ENCODE measurements at places on chromosomes 7 and 10.
A peak's percentile ranks its signal among the peaks of the same experiment; 100 is the strongest.

- DNase-seq, result no peak
These were observed 130.0 kb downstream of the PDE1C start for GRCh38 chr7:31940167-31940566.

DNA sequence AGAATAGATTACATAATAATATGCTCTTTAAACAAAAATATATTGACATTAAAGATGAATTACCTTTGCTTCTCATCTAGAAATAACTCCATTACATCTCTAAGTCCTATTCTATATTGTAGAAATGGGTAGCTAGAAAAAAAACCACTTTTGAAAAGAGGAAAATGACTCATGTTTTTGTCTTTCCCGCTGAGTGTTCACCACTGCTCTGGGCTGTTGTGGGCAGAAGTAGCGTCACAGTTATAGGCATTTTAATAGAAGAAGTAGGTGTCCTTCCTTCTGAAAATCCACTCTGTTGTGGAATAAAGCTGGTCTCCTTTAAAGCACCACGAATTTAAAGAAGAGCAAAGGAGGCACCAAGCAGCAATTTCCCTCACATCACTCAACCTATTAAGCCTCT is 117.6 kb upstream of the NFE2L3 start:
- no peak for DNase-seq

DNA sequence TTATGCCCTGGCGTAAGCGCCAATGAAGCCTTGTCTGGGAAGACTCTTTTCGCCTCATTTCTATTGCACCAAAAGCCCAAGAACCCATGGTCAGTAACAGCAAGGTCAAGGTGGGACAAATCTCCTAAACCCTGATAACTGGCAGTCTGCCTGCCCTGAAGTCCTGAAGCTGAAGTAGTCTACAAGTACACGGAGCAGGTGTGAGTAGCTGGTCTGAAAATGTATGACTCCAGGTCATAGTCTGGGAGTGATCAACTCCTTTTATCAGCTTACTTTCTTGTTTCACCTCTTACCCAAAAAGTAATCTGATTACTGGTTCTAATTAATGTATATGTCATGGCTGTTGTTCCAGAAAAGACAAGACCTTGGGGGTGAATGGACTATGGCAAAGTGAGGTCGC is 107.3 kb upstream of the EFCAB10 start:
- DNase-seq, result no peak

GRCh38 chr10:6141296-6142151 is 52.7 kb downstream of the RBM17 start:
- DNase-seq, result no peak

DNA sequence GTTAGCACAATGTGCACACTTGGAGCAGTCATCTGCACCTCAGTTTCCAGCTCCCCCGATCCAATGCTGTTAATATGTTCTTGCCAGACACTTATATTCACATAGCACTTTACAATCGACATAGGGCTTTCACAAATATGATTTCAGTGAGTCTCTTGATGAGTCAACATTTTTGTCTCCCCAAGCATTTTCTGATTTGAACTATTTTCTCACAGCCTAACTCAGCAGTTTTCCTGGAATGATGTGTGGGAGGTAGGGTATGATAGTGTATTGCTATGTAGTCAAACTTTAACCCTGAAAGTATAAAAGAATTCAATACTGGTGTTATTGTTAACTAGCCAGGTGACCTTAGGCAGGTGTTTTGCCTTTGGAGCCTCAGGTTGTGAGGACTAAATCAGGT is 82.5 kb upstream of the LRGUK start:
- no peak for DNase-seq

GRCh38 chr7:133412942-133413341 is 160.1 kb downstream of the EXOC4 start:
- no peak for DNase-seq

DNA sequence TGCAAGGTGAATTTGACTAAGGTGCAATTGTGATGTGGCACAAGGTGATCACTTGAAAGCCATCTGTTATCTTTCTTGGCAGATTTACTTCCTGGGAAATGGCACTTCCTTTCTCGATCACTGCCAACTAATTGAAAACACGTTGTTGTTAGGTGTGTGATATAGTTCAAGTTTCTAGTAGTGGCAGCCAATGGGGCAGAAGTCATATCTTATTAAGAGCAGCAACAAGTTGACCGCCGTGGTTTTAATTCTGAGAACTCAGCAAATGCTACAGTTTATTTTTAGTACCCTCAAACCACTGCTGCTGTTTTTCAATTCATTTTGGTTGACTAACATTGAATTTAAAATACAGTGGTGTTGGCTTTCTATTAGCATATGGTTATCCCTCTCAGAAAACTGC is 1.6 kb downstream of the CHN2 start:
- no peak for DNase-seq

DNA sequence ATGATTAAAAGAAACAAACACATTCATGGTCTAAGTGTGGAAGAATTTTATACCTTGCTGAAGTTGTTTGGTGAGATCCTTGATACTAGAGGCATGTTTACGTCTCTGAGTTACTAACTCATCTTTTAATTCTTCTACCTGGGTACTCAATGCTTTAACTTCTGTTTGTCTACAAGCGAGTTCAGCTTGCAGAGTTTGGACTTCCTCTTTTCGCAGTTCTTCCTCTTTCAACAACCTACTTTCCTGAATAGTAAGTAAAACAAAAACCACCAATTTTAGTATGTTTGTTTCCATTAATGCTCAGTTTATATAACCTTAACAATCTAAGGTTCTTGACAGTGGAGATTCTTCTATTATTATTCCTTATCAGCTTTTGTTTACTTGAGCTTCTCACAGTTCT is 42.9 kb downstream of the CCDC186 start:
- no peak for DNase-seq

GRCh38 chr10:89278034-89278535 is 23.8 kb upstream of the IFIT2 start:
- peak; percentile 94 for DNase-seq

DNA sequence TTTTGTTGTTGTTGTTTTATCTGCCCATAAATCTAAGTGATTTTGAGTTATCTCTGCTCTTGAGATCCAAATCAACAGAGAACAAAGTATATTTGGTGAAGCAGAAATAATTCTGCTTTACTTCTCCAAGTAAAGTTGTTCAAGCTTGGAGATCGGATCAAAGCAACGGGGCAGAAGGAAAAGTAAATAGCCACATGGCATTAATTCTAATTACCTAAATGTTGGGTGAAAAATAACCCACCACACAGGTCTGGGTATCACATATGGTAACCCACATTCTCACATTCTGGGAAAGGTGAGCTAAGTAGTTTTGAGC is 3.1 kb downstream of the NRP1 start:
- no peak for DNase-seq

GRCh38 chr10:11707624-11708350 is 34.4 kb upstream of the ECHDC3 start:
- no peak for DNase-seq

- DNase-seq, result no peak
These were observed 166.0 kb downstream of the RNF216 start for GRCh38 chr7:5615190-5616070.

DNA sequence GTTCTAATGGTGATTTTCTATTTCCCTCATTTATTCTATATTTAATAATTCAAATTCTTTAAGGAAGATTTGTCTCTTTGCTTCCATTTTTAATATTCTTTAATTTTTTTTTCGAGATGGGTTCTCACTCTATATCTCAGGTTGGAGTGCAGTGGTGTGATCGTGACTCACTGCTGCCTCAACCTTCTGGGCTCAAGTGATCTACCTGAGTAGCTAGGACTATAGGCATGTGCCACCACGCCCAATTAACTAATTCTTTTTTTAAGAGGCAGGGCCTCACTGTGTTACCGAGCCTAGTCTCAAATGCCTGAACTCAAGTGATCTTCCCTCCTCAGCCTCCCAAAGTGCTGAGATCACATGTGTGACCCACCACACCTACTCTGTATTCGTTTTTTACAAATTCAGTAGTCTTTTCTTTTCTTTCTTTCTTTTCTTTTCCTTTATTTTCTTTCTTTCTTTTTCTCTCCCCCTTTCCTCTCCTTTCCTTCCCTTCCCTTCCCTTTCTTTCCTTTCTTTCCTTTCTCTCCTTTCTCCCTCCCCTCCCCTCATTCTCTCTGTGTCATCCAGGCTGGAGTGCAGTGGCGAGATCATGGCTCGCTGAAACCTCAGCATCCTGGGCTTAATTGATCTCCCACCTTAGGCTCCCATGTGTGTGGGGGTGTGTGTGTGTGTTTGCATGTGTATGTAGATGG is 323.1 kb downstream of the ADK start:
- no peak for DNase-seq

- no peak for DNase-seq
These were observed 110.0 kb downstream of the LRMDA start for GRCh38 chr10:75541411-75541810.

GRCh38 chr10:66784770-66785169 is 141.1 kb upstream of the LRRTM3 start:
- DNase-seq, result no peak

DNA sequence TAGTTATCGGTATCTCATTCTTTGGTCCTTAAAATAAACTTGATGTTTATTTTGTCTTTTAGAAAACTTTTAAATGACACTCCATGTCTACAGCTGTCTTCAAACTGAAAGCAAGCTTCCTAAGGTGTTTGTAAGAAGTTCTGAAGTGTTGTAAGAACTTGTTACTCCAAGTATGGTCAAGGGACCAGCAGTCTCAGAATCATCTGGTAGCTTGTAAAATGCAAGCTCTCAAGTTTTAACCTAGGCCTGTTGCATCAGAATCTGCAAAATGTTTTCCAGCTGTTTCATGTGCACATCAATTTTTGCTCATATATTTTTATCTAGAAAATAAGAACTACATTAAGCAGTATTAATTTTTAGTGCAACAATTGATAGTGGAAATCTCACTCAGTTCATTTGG is 104.1 kb downstream of the THSD7A start:
- no peak for DNase-seq

- peak; percentile 36 for DNase-seq
These were observed 2.9 kb upstream of the RBM20 start for GRCh38 chr10:110641256-110641655.

- no peak for DNase-seq
These were observed 29.9 kb downstream of the DDIT4 start for GRCh38 chr10:72303424-72304128.

DNA sequence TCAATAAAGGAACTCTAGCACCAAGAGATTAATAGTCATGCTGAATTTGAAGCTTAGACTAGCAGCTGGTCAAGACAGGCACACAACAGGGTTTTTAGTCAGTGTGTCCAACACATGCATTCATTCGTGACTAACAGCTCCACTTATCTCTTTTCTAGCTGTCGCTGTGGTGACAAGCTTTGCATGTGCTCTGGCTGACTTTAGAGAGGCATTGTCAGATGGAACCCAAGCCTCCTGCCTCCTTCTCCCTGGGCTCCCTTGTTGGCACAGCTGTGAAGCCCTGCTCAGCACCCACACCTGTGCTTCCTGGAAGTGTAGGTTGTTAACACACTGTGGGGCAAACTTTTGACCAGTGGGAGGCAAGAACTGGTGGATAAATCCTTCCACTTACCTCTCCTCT is 9.8 kb upstream of the AGK start:
- DNase-seq, result no peak

- no peak for DNase-seq
These were observed 123.6 kb downstream of the RNF216 start for GRCh38 chr7:5657901-5658300.

DNA sequence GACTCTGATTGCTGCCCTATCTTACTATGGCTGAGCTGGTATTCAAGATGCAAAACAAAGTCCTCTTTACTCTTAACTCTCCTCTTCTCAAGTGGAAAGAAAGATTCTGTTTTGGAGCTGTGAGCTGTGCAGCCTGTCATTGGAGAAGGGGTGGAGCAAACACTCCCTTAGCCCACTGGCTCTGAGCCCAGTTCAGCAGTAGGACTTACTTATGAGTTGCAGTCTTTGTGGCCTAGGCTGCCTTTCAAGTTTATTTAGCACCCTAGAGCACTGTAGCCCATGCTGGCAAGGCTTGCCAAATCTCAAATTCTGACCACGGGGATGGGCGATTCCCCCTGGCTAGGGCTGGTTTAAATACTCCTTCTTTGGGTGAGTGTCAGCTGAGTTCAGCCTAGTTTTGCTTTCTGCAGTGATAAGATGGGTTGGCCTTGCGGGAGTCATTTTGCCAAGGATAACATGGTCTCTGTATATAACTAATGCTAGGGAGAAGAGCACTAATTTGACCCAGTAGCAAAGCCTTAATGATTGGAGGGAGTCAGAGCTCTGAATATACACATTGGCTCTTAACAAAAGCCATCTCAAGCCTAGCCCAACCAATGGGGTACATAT is 110.2 kb downstream of the MYO3A start:
- DNase-seq, result no peak

DNA sequence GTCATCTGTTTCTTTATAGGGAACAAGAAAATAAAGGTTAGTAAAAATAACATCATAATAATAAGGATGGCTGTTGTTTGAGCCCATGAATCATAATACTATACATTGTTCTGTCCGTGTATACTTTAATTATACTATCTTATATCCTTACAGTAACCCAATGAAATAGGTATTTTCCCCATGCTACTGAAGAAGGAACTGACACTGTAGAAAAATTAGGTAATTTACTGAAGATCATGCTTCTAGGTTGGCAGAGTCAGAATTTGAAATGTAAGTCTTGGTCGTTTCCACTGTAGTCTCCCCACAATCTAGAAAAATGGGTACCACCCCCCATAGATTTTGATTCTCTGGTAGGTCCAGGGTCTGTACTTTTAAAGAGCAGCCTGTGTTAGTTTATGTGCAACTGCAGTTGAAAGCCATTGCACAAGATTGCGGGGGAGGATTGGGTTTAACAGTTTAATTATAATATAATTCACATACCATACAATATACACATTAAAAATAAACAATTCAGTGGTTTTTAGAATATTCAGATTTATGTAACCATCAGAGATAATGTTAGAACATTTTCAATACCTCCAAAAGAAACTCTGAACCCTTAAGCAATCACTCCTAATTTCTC is 47.7 kb downstream of the SHOC2 start:
- no peak for DNase-seq

GRCh38 chr10:120741396-120741795 is 109.8 kb upstream of the WDR11 start:
- no peak for DNase-seq

DNA sequence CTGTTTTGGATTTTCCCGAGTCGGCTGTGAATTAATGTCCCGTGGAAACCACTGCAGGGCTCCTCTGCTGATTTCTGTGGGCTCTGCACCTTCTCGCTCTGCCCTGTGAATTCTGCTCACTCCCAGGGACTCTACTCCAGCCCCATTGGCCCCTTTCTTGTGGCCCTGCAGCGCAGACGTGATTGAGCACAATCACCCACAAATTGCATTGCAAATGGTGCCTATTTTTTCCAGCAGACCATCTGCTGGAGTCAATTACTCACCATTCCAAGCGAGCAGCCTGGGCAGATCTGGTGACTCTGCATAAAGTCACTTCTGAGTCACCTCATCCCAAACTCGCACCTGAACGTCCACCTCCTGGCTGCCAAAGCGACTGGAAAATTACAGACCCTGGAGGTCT is 235.8 kb downstream of the PAXIP1 start:
- no peak for DNase-seq

- no peak for DNase-seq
These were observed 16.8 kb downstream of the ASAH2 start for GRCh38 chr10:50234486-50234885.

Data from kidney capillary endothelial cell (primary cell).